CD4-positive, alpha-beta memory T cell (primary cell): ENCODE measurements at places on chromosomes 7 and 10.

- no peaks in the 10 kb centered on the region for H3K4me1 ChIP-seq
- no peaks in the 10 kb centered on the region for H3K36me3 ChIP-seq
- no peak overlapping the region for H3K27ac ChIP-seq
- H3K4me3 ChIP-seq = no peak overlapping the region
- peaks cover 2% of the 10 kb centered on the region for H3K27me3 ChIP-seq
- no peak for DNase-seq
Observed at GRCh38 chr7:28280516-28280915, 99.9 kb upstream of the JAZF1 start.

DNA sequence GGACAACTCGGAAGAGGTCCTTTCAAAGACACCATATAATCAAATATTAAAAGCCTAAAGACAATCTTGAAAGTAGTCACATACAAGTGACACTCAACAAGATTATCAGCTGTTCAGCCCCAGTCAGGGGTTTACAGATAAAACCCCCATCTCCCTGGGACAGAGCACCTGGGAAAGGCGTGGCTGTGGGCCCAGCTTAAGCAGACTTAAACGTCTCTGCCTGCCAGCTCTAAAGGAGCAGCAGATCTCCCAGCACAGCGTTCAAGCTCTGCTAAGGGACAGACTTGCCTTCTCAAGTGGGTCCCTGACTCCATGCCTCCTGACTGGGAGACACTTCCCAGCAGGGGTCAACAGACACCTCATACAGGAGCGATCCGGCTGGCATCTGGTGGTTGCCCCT is 18.0 kb downstream of the CDCA7L start:
- no peak overlapping the region for H3K27ac ChIP-seq
- H3K4me1 ChIP-seq = no peaks in the 10 kb centered on the region
- H3K4me3 ChIP-seq = no peak overlapping the region
- DNase-seq = no peak

DNA sequence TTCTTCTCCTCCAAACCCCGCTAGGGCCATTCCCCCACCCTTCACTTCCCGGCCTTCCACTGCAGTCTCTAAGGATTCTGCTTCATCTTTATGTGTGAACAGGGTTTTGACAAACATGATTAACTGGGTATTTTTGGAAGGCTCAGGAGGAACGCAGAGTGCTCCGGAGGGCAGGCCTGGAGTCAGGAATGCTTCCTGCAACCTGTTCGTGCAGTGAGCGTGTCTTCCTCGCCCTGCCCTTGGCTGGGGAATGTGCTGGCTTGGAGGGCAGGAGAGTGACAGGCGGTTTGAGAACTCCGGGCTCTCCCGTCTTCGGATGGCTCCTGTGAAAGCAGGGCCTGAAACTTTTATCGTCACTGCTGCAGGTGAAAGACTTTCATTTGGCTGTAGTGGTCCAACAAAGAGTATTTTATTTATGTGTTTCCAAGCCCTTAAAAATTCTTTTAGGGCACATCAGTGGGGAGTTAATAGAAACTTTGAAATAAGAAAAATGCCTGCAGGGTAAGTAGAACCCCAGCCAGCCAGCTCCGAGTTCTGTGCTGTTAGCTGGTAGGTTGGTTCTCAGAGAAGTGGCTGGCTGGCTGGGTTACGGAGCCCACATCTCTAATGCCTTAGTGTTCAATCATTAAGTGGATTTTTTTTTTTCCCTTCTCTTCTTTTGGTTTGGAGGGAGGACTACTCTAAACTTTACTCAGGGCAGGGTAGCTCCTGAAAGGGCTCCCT is 51.0 kb downstream of the TCF7L2 start:
- H3K4me3 ChIP-seq = no peak overlapping the region
- H3K27me3 ChIP-seq = peaks cover 4% of the 10 kb centered on the region
- no peak for DNase-seq

DNA sequence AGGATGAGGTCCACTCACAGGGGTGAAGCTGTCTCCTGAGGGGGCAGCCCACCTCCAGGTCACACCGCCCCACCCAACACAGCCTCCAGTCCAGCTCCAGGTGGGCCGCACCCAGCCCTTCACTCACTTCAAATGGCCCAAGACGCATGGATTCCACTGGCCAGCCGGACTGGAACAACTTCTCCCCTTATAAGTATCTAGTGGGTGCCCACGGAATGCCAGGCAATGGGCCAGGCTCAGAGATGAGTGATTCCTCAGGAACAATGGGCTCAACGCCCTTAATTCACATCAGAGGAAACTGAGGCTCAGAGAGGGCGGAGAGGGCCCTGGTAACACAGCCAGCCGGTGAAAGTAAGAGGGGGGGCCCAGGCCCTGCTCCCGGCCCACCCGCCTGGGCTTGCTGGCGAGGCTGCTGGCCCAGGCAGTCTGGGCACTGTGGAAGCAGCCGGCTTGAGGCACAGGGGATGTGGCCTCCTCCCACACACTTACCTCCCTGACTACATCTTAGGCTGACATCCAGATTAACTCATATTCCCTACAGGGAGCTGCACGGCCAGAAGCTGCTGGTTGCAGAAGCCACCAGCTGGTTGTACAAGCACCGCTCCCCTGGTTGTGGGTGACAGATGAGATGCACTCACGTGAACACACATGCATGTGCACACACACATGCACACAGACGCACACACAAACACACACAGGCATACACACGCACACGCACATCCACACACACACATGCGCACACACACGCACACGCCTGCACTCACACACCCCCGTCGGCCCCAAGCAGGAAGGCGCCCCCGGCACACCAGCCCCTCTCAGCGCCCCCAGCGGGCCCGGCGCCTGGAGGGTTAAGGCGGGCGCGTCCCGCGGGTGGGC is 1.0 kb upstream of the FAM20C start:
- peaks cover 6% of the 10 kb centered on the region for H3K4me1 ChIP-seq
- no peak overlapping the region for H3K27ac ChIP-seq
- no peak for DNase-seq
- H3K27me3 ChIP-seq = peaks cover 6% of the 10 kb centered on the region

DNA sequence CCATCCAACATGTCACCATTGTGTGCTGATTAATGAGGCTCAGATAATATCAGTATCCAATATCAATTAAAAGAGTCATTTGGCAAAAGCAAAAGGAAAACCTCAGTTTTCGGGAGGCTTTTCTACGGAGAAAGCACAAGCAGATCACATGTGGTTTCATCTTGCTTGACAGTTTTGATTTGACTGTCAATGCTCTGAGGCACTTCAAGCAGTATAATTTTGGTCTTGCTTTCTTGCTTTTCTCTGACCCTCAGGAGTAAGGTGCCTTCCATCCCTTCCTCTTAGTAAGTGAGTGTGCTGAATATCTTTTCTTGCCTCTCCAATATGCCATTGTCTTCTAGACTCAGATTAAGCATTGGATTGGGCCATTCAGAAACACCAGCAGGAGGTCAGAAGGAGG is 115.5 kb upstream of the CALCR start:
- no peak overlapping the region for H3K4me3 ChIP-seq
- no peaks in the 10 kb centered on the region for H3K4me1 ChIP-seq
- H3K27ac ChIP-seq = no peak overlapping the region
- no peaks in the 10 kb centered on the region for H3K36me3 ChIP-seq
- no peak for DNase-seq

GRCh38 chr7:32263611-32264010 is 193.4 kb upstream of the PDE1C start:
- DNase-seq = no peak
- no peak overlapping the region for H3K4me3 ChIP-seq
- no peak overlapping the region for H3K27ac ChIP-seq
- H3K4me1 ChIP-seq = no peaks in the 10 kb centered on the region

DNA sequence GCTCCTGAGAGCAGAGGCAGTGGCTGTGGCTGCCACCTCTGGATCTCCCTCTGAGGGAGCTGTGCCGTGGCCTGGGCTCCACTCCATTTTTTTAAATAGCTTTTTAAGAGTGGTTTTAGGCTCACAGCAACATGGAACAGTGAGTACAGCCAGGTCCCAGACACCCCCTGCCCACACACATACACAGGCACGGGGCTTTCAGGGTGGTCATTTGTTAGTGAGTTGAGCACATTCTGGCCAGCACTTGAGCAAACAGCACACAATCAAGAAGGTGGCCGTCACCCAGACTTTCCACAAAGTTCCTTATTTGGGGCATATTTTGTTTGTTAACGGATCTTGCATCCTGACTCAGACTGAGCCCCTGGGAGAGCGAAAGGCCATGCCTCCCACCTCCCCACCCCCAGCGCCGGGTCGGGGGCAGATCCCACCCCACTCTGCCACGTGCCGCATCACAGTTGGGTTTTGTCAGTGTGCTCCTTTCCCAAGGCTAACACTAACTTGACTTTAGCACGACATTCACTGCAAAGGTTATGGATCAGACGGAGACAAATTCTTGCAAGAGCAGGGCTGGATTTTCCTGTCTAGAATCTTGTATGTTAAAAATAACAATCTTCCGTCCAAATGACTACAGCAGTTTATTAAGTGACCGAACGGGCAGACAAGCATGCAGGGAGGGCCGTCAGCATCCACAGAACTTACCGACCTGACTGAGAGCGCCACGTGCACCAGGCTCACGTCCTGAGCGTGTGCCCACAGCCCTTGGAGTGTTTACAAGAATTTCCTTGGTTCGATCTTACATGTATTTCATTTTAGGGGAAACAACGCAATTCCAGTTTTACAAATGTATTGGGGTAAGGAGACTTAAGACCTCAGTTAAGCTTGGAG is 156.5 kb upstream of the NPS start:
- no peak overlapping the region for H3K4me3 ChIP-seq
- H3K4me1 ChIP-seq = no peaks in the 10 kb centered on the region
- H3K36me3 ChIP-seq = no peaks in the 10 kb centered on the region
- no peak for DNase-seq
- H3K27me3 ChIP-seq = no peaks in the 10 kb centered on the region

DNA sequence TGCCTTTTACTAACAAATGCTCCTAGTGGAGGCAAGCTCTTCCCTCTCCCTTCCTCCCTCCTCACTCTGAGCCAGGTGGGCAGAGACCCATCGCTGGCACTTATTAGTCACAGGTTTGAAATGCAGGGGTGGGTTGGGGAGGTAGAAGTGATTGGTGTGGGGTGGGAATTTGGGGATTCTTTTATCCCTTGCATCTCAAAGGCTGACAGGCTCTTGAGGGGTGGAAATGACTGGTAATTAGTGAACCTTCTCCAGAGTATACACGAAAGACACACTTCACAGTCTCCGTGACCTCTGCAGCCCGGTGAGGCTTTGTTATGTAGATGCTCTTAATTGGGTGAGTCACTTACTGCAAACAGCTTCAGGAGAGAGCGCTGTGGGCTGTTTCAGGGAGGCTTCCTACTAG is 13.9 kb upstream of the LRMDA start:
- no peak overlapping the region for H3K27ac ChIP-seq
- no peaks in the 10 kb centered on the region for H3K36me3 ChIP-seq
- H3K4me3 ChIP-seq = no peak overlapping the region
- no peak for DNase-seq
- H3K4me1 ChIP-seq = no peaks in the 10 kb centered on the region

GRCh38 chr10:97612386-97612785 is 20.9 kb downstream of the MORN4 start:
- H3K27ac ChIP-seq = no peak overlapping the region
- no peak for DNase-seq
- H3K4me3 ChIP-seq = no peak overlapping the region
- no peaks in the 10 kb centered on the region for H3K4me1 ChIP-seq

DNA sequence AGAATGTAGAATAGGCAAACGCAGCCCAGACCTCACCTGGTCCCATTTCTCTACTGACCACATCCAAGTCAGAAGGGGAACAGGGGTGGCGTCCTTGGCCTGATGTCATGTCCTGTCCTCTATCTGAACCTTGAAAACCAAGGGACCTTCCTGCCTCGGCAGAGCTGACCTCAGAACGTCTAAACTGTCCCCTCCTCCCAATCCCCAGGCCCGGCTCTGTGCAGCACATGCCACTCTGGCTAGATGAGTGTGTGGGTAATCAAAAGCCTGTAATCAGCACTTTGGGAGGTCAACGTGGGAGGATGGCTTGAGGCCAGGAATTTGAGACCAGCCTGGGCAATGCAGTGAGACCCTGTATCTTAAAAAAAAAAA is 46.5 kb upstream of the ZNF479 start:
- no peak overlapping the region for H3K4me3 ChIP-seq
- no peaks in the 10 kb centered on the region for H3K4me1 ChIP-seq
- no peaks in the 10 kb centered on the region for H3K36me3 ChIP-seq
- DNase-seq = no peak

- no peak overlapping the region for H3K27ac ChIP-seq
- DNase-seq = no peak
- H3K4me1 ChIP-seq = no peaks in the 10 kb centered on the region
- H3K27me3 ChIP-seq = no peaks in the 10 kb centered on the region
Observed at GRCh38 chr10:76141376-76141775, 710.0 kb downstream of the LRMDA start.

DNA sequence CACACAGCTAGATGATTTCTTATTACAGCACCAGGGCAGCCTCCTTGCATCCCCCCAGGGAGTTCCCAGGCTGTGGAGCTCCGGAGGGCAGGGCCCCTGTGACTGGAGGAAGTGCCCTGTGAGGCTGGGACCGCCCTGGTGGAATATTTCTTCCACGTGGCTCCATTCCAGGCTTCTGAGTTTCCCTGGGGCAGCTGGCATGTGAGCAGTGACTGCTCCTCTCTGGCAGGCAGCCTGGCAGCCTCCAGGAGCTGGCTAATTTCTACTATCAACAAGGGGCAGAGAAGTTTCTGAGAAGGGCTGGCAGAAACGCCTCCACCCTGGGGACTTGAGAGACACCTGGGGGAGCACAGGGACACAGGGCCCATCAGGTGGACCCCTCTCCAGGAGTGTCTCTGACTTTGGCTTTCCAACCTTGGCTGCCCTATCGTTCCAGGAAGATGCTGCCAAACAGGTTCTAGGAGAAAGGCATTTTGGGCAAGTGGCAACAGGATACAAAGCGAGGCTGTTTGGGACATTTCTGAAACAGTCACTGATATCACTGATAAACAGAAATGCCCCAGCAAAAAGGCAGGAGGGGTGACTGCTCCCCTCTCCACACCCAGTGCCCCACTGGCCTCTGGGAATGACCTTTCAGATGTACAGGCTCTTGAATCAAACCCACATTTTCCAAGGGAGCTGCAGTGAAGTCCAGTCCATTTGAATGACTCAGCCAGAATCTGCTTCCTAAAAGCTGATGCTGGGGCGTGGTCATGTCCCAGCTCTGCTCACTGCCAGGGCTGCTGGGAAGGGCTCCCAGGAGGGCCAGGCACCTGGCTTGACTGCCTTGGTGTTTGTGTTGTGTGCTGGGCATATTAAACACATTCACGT is 16.1 kb downstream of the MYOF start:
- H3K36me3 ChIP-seq = no peaks in the 10 kb centered on the region
- H3K27ac ChIP-seq = no peak overlapping the region
- H3K4me1 ChIP-seq = peaks cover 17% of the 10 kb centered on the region
- no peak overlapping the region for H3K4me3 ChIP-seq

DNA sequence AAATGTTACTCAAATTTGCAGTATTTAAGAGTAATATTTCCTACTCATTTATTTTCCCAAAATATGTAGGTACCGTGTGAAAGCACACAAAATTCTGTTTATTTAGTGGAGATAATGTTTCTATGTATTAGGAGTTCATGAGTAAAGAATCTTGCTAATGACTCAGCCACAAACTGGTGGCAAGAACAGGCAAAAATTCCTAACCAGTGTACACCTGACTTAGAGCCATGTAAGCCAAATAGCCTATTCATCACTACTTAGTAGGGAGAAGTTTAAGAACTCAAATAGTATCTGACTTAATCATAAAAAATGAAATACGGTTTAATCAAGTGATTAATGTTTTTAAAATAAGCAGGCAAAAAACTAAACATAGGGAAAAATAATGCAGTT is 169.0 kb downstream of the SRPK2 start:
- no peaks in the 10 kb centered on the region for H3K27me3 ChIP-seq
- no peaks in the 10 kb centered on the region for H3K36me3 ChIP-seq
- H3K4me1 ChIP-seq = peaks cover 7% of the 10 kb centered on the region
- H3K4me3 ChIP-seq = no peak overlapping the region
- H3K27ac ChIP-seq = no peak overlapping the region
